ENCODE measurements at places on chromosomes 3 and 15. TPM values are rescaled to one million over a fixed set of nuclear protein-coding genes. Genes with fewer than 3 reads are reported as not detected.
A peak's percentile ranks its signal among the peaks of the same experiment; 100 is the strongest.

DNA sequence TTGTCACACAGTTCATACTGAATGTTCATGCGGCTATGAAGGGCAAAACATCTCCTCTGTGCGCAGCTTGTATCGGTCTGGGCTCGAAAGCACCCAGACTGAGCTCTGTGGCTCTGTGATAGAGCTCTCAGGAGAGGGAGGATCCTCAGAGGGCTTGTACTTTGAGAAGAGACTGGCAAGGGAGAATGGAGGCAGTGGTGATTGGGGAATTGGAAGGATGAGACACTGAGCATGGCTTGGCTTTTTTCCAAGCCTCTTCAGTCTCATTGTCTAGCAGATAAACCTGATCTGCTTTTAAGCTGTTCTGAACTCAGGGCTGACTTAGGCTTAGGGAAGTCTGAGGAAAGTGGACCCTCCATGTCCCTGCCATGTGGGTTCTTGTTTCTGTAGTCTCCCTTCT, 43.0 kb downstream of the RAD54L2 start:
- no peak for DNase-seq

The GABRA5 gene
- not detected for polyA plus RNA-seq

GRCh38 chr15:70187331-70187730, 89.6 kb upstream of the TLE3 start:
- no peak for DNase-seq

DNA sequence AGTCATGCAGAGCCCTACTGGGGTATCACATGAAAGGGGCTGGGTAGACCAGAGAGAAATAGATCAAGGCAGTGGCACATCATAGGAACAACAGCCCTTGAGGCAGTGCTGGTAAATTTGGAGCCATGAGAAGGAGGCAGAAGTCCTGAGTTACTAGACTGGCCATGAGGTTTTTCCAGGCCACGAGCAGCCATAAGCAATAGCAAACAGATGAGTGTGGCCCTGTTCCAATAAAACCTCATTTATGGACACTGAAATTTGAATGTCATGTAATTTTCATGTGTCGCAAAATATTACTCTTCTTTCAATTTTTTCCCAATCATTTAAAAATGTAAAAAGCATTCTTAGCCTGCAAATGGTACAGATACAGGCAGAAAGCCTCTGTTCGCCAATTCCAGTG, 28.1 kb upstream of the LRRN1 start:
- no peak for DNase-seq

- DNase-seq = peak; percentile 74
Observed at GRCh38 chr15:43775411-43775965, 1.3 kb downstream of the ELL3 start.

DNA sequence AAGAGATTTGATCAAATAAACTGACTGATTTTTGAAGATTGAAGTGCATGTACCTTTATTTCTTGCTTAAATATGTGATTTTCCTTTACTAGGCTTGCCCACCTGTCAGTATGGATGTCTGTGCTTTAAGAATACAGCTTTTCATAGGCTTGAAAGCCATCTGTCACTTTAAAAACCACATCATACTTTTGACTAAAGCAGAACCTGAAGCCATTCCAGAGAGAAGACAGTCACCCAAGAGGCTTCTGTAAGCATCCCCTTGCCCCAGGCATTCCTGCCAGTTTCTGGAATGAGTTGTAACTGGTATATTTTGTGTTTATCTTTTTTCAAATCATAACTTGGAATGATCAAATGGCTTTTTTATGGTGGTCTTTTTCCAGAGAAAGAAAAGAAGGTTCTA, 24.0 kb downstream of the HPS3 start:
- no peak for DNase-seq

The CLPX gene
- polyA plus RNA-seq = 51.5 TPM

DNA sequence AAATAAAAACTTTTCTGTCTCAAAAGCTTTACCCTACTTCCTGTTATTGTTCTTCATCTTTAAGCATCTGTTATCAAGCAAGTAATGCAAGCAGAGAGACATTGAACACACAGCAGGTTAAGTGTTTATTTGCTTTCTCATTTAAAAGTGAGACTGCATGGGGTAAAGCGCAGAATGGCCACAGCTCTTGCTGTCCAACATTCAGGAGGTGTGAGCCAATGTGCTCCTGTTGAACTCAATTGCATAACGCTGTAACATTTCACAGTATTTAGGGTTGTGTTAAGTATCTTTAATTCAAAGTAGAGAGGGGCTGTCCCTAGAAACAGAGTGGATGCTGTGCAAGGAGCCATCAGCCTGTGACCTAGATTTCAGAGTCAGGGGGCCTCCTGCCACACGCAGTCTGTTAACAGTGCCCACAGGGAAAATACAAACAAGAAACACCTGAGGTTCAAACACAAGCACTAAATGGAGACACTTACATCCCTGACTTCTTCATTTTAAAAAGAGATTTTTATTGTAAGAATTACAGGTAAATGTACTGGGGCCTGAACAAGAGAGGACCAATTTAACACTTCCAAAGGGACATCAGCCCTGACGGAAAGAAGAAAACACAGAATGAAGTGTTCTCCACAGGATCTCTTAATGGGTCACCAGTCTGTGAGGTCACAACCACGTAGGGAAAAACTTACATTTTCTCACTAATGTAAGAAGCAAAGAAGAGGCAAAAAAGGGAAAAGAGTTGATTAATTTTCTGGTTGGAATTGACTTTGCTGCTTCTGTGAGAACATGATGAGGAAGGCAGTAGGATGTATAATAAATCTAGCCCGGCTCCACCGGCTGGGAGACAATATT, 815.1 kb downstream of the VGLL3 start:
- DNase-seq = no peak

DNA sequence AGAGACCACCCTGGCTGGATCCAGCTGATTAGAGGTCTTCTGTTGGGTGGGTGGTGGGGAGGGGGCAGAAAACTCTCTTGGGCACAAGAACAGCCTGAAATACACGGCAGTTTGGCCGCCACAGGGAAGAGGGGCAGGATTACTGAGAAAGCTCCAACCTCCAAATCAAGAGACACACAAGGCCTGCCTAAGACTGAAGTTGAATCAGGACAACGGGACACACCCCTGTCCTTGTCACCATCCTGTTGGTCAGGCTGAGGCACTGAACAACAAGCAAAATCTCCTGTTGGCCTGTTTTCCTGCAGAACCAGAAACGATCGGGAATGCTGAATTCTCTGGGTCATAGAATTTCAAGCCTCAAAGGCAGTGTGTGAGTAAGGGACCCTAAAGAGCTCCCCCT, 247.8 kb downstream of the FAM43A start:
- no peak for DNase-seq

DNA sequence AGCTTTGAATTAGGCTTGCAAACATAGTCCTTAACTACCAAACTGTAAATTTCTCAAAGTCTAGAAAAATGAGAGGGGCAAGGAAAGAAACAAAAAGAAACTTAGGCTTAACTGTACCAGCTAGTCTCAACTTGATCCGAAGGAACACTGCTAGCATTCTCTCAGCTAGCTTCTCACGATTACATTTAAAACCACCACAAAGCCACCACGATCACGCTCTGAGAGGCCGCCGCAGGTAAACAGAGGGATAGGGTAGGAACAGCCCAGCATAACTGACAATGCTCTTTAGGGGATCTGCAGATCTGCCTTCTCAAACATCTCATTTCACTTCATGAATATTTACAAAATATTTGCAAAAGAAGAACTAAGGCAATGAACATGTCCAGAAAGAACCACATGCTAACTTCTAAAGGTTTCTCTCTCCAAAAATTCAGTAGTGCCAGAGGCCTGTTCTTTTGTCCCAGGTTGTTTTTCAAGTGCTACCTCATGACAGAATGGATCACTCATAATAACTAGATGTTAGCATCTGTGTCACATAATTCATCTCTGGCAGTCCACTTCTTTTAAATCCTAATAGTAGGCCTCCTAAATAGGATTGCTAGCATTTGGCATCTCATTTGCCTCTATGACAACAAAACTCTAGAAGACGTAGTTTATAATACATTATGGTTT, 18.9 kb downstream of the VGLL4 start:
- no peak for DNase-seq

The C3orf85 gene
- not detected for polyA plus RNA-seq

DNA sequence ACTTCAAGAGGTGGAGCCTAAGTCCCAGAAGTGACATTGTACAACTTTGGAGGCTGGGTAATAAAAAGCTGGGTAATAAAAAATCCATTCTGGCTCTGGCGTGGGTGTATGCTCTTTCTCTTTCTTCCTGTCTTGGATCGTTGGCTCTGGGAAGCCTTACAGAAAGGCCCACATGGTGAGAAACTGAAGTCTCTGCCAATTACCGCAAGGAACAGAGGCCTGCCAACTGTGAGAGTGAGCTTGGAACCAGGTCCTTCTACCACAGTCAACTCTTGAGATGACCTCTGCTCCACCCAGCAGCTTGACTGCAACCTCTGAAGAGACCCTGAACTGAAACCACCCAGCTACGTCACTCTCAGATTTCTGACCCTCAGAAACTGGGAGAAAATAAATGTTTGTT, 51.0 kb downstream of the NR2F2 start:
- no peak for DNase-seq

DNA sequence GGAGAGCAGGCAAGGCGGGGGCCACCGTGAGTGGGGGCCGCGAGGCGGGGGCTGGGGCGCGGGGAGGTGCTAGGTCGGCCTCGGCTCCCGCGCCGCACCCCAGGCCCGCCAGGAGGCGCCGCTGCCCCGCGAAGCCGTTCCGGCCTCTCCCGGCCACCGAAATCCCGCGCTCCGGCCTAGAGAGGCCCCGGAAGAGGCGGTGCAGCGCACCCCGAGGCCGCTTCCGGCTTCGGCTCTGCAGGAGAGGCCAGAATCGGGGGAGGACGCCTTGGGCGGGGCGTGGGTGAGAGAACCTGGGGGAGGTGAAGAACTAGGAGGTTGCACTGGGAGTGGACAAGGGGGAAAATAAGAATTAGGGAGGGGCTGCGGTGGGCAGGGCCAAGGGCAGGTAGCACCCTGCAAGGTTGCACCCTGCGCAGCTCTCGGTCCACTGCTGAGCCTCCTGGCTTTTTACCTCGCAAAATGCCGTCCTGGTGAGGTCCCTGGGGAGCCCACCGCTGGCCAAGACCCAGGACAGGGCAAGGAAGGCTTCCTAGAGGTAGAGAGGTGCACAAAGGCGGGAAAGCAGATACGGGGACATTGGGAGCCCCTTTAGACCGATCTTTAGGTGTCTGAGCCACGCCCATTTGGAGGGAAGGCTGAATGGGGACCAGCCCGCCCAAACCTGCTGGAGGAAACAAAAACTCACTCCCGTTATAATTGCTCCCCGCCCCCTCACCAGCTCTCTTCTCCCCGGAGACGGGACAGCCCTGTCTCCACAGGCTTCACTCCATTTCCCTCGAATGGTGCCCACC, 8.4 kb upstream of the GNAI2 start:
- DNase-seq = no peak

The SCN5A gene
- polyA plus RNA-seq = 0.24 TPM

The CHCHD6 gene
- polyA plus RNA-seq = 21.7 TPM

DNA sequence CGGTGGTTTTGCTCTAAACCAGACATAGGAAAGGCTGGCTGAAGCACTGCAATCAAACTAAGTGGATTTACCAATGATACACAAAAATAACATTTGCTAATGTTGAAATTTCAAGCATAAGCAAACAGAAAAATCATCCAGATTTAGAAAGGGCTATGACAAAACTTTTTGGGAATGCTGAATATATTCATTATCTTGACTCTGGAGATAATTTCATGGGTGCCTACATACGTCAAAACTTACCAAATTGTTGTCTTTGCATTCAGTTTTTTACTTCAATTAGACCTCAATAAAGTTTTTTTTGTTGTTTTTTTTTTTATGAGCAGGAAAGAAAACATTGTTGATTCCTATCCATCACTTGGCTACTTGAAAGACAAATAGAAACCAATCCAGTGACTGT, 140.8 kb downstream of the NR2E3 start:
- DNase-seq = no peak

DNA sequence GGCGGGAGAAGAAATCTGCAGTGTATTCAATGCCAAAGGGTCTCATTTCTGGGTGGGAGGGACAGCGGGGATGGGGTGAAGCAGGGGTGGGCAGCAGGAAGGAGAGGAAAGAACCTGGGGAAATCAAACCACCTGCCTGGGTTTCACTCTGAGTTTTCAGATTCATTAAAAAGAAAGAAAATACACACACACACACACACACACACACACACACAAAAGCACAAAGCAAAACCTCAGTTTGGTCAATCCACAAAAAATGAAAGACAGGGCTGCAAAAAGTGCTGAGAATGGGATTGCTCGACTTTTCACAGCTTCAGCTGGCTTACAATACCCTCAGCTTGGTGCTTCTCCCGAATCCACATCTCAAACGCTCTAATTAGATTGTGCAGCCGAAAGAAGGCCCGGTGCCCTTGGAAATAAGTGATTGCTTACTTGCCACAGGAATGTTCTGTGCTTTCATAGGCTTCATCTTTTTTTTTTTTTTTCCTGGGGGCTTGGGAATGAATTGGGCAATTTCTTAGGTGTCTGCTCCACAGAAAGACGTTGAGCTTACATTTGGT, 370.5 kb downstream of the RORA start:
- DNase-seq = no peak

Measured in keratinocyte (primary cell).